ENCODE measurements at places on chromosomes 1 and 21.

- peak; percentile 37 for DNase-seq
These were observed 876 bp upstream of the NAV1 start for GRCh38 chr1:201537891-201538611.

DNA sequence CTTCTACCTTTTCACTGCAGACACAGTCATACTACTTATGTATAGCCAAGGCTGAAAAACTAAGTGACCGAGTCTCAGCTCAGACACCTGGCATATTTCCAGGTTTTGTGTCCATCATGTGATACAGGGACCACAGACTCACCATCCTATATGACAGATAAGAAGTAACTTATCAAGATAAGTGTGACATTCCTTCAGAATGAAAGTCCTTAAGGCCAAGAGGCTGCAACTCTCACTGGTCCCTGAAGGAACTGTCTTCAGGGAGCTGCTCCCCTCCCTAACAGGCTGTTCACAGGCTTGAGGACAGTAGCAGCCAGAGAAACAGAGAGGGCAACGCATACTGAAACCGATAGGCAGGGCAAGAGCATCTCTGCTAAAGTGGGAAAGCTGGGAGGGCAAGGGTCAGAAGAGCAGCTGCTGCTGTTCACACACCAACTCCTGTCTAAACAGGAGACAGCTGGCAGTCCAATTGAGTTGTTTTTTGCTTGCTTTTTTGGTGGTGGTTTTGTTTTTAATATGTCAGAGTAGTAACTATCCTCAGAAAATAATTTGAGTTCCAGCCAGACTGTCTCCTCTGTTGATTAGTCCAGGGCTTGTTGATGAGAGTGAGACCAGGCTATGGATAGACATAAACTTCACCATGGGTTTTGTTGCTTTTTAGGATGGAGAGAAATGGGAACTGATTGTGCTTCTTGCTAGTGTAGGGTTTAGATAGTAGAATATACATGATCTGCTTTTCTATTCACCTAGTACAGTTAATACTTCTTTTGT, 67.7 kb downstream of the MACF1 start:
- no peak for DNase-seq

- DNase-seq: peak; percentile 87
These were observed 100.2 kb upstream of the GREM2 start for GRCh38 chr1:240712014-240712731.

GRCh38 chr1:165562571-165562970, 18.8 kb downstream of the LRRC52 start:
- no peak for DNase-seq

DNA sequence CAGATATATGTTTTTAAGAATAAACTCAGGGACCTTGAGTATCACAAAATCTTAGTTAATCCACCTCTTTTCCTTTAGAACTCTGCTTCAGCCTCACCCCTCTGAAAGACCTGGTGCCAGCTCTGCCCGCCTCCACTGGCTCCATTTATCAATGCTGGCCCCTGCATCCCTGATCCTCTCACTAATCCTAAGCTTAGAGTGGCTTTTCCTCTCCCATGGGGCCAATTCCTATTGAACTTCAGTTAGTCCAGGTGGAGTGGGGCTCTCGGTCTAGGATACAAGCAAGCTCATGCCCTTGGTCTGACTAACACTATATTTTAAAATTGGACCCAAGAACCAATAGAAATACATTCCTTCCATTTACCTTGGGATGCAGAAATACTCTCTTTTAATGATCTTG, 87.0 kb downstream of the RGS7 start:
- no peak for DNase-seq

DNA sequence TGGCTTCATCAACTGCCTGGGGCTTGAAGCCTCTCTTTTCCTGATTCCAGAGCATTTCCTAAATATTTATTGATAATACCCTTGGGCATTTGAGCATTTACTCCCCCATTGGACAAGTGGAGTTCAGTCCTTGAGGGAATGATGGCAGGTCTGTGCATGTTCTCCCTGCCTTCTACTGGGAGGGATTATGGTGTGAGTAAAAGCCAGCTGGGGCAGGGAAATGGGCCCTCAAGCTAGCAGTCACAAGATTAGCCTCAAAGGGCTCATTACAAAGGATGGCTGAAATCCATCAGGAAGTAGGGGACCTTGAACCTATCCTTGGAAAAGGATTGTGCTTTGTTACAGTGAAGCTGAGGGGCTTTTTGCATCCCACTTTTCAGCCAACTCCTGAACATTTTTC, 24.2 kb upstream of the OSBPL9 start:
- no peak for DNase-seq

DNA sequence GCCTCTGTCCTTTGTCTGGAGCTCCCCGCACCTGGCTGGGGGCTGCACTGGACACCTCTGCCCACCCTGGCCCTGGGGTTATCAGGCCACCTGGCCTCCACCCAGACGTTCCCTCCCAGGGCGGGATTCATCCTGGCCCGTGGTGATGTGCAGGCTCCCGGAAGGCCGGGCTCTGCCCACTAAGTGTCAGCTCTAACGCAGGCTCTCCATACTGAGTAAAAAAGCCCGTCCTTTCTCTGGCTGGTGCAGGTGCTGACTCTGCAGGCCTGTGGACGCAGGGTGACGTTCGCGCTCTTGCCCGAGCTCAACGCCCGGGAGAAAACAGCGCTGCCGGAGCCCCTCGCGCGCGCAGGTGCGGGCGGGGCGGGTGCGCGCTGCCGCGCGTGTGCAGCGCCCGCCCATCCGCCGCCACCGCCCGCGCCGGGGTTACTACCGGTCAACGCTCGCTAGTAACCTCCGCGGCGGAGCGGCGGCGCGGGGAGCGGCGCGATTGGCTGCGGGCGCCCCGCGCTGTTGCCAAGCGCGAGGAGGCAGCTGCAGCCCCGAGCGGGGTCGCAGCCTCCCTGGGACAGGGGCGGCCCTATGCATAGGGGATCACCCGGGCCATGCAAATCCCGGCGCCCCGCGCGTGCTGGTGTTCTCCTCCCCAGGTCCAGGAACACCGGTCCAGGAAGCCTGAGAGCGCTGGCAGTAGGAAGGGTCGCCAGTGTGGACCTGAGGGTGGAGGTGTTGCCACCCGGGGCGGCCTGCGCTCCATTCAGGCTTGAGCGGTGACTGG, 15.7 kb downstream of the ABCG1 start:
- DNase-seq: no peak

GRCh38 chr1:160471253-160471652, 51.8 kb downstream of the SLAMF6 start:
- DNase-seq: no peak

- DNase-seq: peak; percentile 41
These were observed 13.4 kb downstream of the LAPTM5 start for GRCh38 chr1:30744060-30744756.

DNA sequence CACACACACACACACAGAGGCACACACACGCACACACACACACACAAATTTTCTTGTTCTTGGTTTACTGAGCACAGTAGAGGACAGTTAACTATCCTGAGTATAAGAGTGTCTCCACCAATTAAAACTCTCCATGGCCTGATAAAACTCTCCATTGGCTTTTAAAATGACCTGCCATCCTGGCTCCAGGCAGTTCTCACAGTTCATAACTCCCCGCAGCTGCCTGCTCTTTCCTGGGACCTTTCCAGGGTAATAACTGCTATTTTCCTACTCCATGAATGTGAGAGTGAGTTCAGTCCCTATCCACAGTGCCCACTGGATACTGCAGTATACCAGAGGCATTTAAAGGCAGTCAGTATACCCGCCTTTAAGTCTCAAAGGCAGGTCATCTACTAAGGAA, 351.5 kb downstream of the PLPP3 start:
- no peak for DNase-seq

- no peak for DNase-seq
These were observed 3.4 kb downstream of the YTHDF2 start for GRCh38 chr1:28740118-28740517.

DNA sequence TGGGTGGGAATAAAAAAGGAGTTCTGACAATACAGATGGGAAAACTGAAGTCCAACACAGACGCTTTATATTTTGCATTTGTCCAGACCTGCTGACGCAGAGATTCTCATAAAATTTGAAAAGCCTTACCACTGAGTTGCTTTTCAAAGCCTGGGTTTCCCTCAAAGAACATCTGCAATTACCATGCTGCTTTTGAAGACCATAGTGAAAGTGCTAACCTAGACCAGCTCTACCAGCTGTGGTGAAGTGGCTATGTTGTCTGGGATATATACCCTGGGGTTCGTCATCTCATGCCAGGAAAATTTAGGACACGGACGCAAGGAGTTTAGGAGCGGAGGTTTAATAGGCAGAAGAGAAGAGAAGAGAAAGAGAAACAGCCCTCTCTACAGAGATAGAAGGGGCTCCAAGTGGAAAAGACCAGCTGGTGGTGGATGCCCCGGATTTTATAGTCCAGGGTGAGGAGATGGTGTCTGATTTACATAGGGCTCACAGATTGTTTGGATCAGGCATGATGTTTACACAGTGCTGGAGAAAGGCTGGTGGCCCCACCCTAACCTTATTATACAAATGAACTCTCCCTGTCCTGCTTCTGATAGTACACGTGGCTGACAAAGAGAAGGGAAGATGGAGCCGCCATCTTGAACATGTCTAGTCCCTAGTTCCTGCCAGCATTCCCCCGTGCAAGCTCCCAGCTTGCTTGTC, 73.8 kb downstream of the AK4 start:
- no peak for DNase-seq

DNA sequence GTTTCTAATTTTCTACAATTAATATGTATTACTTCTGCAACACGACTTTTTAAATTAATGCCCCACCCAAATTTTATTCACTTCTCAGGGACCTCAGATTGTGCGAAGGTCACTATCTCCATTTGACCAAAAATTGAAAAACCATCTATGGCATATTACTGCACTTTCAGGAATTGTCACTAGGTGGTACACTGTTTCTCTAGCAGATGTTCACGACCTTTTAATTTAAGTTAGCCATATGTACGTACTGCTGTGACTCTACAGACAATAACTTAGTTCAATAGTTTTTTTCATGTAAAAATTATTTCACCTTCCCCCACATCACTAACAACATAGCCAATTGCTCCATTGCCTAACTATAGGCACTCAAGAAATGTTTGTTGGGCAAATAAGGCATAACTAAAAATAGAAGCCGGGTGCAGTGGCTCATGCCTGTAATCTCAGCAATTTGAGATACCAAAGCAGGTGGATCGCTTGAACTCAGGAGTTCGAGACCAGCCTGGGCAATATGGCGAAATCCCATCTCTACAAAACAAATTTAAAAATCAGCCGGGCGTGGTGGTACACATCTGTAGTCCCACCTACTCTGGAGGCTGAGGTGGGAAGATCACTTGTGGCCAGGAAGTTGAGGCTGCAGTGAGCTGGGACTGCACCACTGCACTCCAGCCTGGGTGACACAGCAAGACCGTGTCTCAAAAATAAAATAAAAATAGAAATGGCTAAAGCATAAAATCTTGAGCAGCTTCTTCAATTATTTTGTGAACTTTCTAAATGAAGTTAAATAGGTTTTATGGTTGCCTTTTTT, 75.7 kb upstream of the PKN2 start:
- peak; percentile 26 for DNase-seq

GRCh38 chr1:96764469-96764868, 42.9 kb downstream of the PTBP2 start:
- DNase-seq: no peak

GRCh38 chr21:44354001-44354405, 582 bp downstream of the TRPM2 start:
- no peak for DNase-seq

GRCh38 chr1:185291652-185292051, 25.4 kb downstream of the IVNS1ABP start:
- DNase-seq: no peak

DNA sequence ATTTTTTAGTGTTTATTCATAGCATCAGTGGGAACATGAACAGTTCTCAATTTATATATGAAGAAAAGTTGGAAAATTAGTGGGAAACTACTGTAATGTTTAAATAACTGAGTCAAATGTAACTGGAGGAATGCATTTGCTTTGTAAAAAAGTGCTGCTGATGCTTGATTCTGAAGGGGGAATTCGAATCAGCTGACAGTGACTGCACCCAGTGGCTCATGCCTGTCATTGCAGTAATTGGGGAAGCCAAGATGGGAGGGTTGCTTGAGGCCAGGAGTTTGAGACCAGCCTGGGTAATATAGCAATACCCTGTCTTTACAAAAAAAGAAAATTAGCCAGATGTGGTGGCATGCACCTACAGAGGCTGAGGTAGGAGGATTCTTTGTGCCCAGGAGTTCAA, 398.4 kb downstream of the ZP4 start:
- DNase-seq: no peak

DNA sequence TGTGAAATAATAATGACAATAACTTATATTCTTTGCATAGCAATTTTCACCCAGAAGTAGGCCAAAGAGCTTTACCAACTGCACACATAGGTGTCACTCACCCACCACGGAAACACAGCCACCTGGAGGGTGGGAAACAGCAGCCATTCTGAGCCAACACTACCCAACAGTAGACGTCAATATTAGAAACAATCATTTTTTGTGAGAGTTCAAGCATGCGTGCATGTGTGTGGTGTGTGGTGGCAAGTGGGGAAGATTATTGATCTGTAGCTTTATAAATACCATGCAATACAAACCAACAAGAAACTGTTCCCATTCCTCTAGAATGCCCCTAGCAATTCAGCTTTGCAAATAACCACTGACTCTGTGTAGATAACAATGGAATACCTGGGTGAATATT, 19.1 kb downstream of the PROX1 start:
- no peak for DNase-seq

DNA sequence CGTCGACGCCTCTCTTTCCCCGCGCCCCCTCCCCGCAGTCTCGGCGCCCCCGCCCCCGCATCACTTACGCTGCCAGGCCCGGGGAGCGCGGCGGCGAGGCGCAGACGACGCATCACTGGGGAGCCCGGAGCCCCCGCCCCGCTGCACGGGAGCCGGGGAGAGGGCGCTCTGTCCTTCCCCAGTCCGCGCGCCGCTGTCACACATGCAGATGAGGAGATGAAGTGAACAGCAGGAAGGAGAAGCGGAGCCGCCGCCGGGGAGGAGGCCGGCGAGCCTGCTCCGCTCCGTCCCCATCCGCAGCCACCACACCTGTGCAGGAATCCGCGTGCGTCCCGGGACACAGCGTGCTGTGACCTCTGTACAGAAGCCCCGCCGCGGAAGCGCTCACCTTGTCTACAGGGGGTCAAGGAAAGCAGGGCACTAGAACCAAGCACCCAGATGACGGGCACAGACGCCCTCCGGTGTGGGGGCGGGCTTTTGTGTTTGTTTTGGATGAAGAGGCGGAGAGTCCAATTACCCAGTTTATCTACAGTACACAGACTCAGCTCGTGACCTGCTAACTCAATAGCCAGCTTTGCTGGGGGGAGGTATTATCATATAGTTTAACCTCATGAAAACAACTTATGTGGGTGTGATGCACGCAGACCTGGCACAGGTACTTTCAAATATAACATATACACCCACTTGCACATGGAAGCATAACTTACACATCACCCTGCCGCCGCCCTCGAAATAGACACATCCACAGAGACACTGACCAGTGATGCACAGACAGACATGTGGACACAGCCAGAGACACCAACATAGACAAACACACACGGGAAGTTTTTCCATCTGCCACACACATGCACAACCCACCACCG, 12.4 kb downstream of the KLHDC8A start:
- no peak for DNase-seq

- no peak for DNase-seq
These were observed 72.3 kb upstream of the ACTRT2 start for GRCh38 chr1:2948751-2949680.

Data from AG10803 (cell line).